Activated effector memory CD4-positive, alpha-beta T cell treated with Interleukin-2 at 50 U/mL for 16 hours (primary cell): ENCODE measurements at places on chromosomes 11 and 22.

DNA sequence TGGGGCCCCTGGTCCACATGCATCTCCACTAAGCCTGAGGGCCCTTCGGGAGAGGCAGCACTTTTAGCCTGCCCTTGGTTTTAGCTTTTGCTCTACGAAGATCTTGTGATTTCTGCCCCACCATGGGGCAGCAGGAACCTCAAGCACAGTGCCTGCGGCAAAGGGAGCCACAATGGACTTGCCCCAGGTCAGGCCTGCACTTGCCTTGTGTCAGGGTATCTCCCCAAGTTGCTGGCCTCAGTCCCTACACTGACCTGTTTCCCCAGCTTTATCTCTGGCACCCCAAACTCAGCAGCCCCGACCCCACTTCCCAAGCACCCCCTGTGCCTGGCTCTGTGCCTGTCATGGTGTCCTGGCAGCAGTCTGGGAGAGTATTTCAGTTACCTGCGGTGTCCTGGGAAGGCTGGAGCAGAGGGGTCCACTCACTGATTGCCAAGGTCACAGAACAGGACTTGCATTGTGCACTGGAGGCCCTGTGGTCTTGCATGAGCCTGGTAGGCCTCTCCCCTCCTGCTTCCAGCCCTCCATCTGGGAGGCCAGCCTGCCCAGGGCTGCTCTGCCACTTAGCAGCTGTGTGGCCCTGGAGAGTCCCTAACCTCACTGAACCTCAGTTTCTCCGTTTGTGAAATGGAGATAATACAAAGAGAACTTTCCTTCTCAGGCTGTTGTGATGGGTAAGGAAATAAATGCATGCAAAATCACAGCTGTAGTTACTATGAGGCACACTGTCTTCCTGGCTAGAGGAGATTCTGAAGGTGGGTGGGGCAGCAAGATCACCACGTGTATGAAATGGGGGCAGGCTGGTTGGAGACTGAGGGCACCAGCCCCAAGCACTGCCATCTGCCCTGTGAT is 3.6 kb upstream of the AIFM3 start:
- DNase-seq, result no peak

GRCh38 chr22:20904008-20904979 is 12.9 kb upstream of the CRKL start:
- no peak for DNase-seq

GRCh38 chr11:117673602-117674001 is 123.4 kb downstream of the DSCAML1 start:
- no peak for DNase-seq

- DNase-seq, result no peak
Measured at GRCh38 chr11:19713196-19714021, 772 bp downstream of the NAV2 start.

GRCh38 chr11:3001496-3001895 is 9.4 kb upstream of the NAP1L4 start:
- no peak for DNase-seq

GRCh38 chr11:118012083-118012669 is 26.0 kb downstream of the IL10RA start:
- no peak for DNase-seq

DNA sequence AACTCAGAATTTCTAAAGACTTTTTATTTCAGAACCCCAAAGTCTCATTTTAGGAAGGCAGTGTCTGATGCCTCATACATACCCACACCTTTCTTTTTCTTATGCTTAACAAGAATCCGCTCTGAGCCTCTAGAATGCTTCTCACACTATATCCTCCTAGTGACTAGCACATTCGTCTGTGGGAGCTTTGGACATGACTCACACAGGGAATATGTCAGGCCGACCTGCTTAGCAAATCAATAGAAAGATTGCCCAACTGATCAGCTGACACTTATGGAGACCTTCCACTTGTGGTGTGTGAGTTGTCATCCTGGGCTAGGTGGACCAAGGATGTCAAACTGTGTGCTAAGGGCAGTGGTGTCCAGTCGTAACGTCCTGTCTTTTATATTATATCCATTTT is 129.9 kb upstream of the TTC12 start:
- no peak for DNase-seq

DNA sequence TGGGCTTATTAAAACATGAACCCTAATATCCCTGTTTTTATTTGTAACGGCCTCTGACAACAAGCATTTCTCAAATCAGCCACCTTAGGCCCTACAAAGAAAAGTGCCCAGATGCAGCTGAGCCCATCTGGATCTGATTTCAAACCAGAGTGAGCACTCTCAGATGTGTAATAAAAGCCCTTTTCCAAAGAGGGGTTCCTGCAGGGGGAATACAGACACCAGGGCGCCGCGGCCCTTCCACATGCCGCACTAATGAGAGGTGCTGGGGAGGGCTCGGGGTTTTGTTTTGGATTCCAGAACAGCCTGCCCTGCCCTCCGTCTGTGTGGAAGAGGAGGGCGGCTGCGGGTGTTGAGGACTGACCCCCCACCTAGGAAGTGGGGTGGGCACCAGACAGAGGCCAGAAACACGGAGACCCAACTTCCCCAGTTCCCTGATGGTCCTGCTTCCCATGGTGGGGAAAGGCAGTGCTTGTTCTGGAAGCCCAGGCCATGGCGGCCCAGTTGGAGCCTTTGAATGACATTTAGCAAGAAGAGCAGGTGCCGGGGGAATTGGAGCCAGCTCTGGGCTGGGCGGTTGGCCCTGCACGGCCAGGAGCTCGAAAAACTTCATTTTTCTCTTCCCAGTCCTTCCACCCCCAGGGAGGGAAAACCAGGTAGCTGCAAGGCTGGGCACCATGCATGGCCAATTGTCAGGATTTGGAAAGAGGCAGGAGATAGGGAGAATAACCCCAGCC is 63.7 kb downstream of the MACROD1 start:
- no peak for DNase-seq

GRCh38 chr22:39236321-39237317 is 8.2 kb downstream of the PDGFB start:
- DNase-seq, result peak; percentile 22

- DNase-seq, result no peak
Measured at GRCh38 chr22:25928038-25928437, 186.1 kb downstream of the MYO18B start.

- DNase-seq, result no peak
Measured at GRCh38 chr11:76850815-76851214, 9.9 kb upstream of the ACER3 start.

GRCh38 chr11:76626921-76627401 is 43.6 kb downstream of the LRRC32 start:
- DNase-seq, result no peak

DNA sequence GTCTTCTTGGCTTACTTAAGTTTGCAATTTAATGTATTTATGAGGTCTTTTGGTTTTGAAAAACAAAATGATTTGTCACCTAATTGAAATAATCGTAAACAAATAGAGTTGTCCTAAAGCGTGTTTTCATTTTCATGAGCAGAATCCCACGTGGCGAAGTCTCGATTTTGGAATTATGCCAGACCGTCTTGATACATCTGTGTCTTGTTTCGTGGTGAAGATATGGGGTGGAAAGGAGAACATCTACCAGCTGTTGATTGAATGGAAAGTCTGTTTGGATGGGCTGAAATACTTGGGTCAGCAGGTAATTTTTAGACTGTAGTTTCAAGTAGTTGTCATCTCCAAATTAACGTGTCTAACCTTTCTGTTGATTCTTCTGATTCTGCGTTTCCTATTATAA is 64.7 kb downstream of the UVRAG start:
- DNase-seq, result no peak

GRCh38 chr11:34181251-34181650 is 75.8 kb downstream of the NAT10 start:
- DNase-seq, result no peak
